ENCODE measurements at places on chromosomes 2 and 18.

GRCh38 chr18:77700051-77700450 lies 450.4 kb downstream of the GALR1 start:
- DNase-seq: no peak

DNA sequence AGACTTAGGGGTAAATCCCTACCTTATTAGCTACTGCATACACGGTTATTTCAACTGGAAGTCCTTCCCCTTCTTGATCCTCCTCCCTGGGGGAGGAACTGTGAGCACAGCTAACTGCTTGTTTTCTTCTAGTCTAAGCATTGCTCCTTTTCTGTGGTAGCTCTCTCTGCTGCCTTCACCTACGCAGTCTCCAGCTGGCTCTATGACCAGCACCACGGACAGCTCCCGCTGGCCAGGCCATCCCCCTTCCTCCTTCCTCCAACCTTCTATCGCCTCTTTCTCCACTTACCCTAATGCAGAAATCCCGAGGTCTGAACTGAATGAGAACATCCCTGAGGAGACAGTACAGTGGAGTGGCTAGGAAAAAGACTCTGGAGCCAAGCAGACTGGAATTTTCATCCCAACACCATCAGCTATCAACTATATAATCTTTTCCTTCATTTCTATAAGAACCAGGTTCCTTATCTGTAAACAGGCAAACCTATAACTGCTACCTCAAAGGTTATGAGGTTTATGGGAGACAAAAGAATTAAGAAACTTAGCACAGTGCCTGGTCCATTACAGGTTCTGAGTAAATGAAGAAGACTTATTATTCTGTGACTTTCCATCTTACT lies 4.7 kb upstream of the CFAP65 start:
- DNase-seq: no peak

DNA sequence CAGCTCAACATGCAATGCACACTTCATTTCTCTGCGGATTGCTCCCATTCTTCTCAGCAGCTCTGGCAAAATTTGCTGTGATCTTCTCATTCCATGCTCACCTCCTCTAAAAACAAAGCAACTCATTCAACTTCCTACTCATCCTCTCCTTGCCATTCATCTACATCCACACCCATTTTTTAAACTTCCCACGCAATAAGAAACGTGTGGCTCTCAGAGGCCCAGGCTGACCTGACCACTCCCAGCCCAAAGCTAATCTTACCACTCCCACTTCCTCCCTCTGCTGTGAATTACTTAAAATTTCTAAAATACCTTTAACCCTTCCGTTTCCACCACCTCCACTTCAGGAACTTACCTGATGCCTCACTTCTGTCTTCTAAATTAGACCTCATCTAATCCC lies 15.2 kb downstream of the ABCB11 start:
- DNase-seq: no peak

DNA sequence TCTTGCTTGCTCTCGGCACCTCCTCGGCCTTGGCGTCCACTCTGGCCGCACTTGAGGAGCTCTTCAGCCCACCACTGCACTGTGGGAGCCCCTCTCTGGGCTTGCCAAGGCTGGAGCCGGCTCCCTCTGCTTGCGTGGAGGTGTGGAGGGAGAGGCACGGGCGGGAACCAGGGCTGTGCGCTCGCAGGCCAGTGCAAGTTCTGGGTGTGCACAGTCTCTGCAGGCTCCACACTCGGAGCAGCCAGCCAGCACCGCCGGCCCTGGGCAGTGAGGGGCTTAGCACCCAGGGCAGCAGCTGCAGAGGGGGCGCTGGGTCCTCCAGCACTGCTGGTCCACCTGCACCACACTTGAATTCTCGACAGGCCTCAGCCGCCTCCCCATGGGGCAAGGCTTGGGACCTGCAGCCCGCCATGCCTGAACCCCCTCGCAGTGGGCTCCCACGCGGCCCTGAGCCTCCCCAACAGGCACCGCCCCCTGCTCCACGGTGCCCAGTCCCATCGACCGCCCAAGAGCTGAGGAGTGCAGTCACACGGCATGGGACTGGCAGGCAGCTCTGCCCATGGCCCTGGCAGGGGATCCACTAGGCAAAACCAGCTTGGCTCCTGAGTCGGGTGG lies 411.2 kb upstream of the CHAC2 start:
- DNase-seq: no peak

DNA sequence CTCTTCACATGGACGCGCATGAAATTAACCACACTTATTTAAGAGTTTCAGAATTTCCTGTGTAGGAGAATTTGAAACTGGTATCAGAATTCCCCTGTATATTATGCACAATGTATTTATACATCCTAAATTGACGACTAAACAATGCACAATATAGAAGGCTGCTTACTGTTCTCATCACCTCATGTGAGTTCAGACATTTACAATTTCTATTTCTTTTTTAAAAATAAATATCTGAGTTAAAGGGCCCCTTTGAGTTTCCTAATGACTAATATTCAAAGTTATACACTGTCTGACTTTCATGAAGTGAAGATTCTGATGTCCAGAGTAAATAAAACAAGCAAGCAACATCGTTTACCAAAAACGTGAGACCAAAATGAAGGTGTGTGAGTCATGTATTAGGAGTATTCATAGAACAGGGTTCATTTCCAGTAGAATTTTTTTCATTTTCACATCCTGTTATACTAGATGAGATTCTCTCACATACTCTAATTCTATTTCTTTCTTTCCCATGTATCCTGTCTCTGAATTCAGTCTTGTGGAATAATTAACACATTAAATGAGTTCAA lies 406.2 kb downstream of the NUP35 start:
- DNase-seq: no peak

- DNase-seq: no peak
Observed at GRCh38 chr2:174874085-174874484, 109.8 kb upstream of the CHRNA1 start.

DNA sequence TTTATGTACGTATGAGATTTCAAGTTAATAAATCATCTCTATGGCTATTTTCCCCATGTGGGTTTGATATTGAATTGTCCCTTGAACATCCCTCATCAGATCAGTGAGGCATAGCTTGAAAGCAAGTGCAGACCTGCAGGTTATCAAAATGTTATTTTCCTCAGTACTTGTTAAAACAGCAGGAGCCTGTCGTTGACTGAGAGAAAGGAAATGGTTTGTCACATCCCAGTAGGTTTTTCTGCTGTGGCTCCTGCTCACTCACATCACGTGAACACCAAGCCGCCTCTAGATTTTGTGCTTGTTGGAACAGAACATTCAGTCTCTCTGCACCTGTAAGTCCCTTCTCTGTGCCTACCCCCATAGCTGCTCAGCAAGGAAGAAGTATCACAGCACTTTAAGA lies 340.3 kb downstream of the CELF4 start:
- DNase-seq: no peak

- DNase-seq: no peak
Observed at GRCh38 chr2:216810399-216811160, 49.3 kb downstream of the TNP1 start.

- DNase-seq: no peak
Observed at GRCh38 chr2:202115479-202115971, 42.5 kb downstream of the KIAA2012 start.

- no peak for DNase-seq
Observed at GRCh38 chr2:54050445-54050844, 65.0 kb upstream of the ACYP2 start.

GRCh38 chr2:14330884-14331283 lies 301.6 kb upstream of the LRATD1 start:
- DNase-seq: no peak

GRCh38 chr2:148702475-148702874 lies 57.9 kb downstream of the EPC2 start:
- no peak for DNase-seq

DNA sequence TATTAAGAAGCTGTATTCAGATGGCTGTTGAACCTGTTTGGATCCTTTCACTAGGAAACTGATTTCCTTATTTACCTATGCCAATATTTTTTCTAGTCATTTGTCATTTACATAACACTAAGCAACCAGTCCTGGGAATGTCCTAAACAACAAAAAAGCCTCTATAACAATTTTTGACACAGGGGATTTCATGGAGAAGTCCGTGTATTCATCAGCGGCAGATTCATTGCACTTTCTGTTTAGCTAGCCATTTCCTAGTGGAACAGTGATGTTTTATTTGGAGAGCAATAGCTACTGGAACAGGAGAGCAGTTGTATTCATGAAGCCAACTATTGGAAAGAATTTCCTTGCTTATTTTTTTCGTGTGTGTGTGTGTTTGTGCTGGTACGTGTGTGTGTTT lies 604.3 kb upstream of the POU3F3 start:
- DNase-seq: no peak

DNA sequence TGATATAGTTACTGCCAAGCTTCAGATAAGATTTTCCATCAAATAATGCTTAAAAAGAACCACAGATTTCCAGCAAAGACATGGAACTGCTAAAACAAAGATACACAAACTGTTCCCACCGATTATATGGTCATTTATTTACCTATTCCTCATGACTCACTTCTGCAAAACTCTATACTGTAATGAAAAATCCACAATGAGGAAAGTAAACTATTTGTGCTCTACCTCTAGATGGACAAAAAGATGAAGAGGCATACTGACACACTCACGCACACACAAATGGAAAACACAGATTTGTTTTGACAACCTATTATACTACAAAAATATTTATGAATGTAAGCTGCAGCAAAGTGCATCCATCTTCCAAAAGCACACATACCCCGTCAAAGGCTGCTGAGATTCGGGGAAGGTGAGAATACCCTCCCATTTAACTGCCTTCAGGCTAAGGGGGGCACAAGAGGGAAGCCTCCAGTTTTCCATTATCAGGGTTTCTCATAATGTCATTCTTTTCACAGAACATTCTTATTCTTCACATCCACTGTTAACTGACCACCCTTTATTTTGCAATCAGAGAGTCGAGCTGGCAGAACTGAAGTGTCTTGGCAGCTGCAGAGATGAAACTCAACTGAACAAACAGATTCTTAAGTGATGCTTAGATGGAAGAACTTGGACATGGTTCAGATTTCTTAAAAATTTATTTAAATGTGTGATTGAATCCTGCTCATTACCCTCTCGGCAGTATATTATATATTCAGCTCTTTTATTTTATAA lies 115.9 kb upstream of the TANK start:
- DNase-seq: no peak

DNA sequence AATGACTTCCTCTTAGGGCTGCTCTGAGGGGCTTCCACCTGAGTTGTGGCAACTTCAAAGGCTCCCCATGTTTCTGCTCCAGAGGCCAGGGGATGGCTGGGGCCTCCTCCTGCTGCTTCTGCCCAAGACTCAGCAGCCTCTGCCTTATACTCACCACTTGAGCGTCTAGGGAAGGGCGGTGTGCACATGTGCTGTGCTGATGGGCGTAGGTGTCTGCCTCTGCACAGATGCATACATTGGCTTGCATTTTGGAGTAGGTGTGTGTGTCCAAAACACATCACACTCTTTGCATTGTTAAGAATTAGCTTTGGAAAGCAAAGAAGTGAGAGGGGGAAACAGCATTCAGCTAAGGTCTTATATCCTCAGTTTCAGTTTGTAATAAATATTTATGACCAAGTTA lies 85.2 kb downstream of the EN1 start:
- no peak for DNase-seq

DNA sequence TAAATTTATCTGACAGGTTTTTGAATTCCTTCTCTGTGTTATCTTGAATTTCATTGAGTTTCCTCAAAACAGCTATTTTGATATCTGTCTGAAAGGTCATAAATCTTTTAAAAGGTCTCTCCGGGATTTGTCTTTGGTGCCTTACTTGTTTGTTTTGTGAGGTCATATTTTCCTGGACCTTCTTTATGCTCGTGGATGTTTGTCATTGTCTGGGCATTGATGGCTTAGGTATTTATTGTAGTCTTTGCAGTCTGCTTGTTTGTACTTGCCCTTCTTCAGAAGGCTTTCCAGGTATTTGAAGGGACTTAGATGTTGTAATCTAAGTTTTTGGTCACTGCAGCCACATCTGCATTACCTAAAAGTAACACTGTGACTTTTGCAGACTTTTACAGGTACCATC lies 355.2 kb downstream of the PARD3B start:
- DNase-seq: no peak

GRCh38 chr2:140270224-140270623 lies 1490.0 kb upstream of the NXPH2 start:
- DNase-seq: no peak

GRCh38 chr2:40550085-40550484 lies 98.2 kb upstream of the SLC8A1 start:
- no peak for DNase-seq

DNA sequence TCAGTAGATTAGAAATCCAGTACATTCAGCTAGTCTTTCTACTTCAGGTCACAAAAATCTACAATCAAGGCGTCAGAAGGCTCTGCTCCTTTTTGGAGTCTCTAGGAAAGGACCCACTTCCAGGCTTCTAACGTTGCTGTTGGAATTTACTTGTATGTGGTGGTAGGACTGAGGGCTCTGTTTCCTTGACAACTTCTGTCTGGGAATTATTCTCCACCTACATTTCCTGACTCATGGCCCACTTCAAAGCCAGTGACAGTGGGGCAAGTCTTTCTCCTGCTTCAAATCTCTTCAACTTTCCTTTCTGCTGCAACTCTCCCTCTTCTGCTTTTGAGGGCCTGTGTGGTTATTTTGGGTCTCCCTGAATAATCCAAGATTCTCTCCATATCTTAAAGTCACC lies 10.4 kb upstream of the TMX3 start:
- DNase-seq: no peak

GRCh38 chr18:75827751-75828287 lies 400.3 kb upstream of the SMIM21 start:
- no peak for DNase-seq

- no peak for DNase-seq
Observed at GRCh38 chr2:240593703-240594451, 7.3 kb downstream of the CAPN10 start.

DNA sequence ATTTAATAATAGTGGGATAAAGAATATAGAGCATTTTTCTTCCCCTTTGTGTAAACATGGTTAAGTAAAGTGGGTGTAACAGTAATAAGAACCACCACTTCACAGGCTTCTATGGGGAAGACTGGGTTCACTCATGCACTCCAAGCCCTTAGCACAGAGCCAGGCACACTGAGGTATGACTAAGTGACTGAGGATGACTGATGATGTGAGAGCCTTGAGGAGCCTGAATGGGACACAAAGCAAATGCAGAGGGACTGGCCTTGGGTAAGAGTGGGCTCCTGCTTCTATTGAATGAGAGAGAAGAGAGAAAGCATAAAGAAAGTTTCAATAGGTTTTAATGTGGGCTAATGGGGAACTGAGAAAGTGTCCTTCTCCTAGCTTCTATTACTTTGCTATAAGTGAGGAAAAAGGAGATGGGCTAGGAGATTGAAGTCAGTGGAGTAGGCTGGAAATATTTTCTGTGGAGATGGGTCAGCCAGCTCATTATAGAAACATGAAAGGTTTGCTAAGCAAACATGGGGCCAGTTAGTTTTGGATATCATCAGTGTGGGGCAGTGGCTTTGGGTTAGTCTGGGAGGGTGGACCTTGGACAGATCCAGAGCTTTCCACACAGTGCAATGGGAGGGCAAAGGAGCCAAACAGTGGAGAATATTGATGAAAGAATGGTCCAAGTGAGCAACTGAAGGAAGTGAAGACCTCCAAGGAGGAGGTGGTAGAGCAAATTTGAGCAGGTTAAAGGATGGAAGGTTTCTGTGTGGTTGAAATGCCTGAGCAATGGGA lies 20.6 kb downstream of the IL1F10 start:
- no peak for DNase-seq

- no peak for DNase-seq
Observed at GRCh38 chr2:155815851-155816250, 516.7 kb downstream of the NR4A2 start.

Data from stimulated activated CD4-positive, alpha-beta T cell treated with anti-CD3 and anti-CD28 coated beads, Interleukin-4, amount 100 ng/mL, for 24 hours (primary cell).